Cardiac fibroblast (primary cell): ENCODE measurements at places on chromosomes 6 and 20.

DNA sequence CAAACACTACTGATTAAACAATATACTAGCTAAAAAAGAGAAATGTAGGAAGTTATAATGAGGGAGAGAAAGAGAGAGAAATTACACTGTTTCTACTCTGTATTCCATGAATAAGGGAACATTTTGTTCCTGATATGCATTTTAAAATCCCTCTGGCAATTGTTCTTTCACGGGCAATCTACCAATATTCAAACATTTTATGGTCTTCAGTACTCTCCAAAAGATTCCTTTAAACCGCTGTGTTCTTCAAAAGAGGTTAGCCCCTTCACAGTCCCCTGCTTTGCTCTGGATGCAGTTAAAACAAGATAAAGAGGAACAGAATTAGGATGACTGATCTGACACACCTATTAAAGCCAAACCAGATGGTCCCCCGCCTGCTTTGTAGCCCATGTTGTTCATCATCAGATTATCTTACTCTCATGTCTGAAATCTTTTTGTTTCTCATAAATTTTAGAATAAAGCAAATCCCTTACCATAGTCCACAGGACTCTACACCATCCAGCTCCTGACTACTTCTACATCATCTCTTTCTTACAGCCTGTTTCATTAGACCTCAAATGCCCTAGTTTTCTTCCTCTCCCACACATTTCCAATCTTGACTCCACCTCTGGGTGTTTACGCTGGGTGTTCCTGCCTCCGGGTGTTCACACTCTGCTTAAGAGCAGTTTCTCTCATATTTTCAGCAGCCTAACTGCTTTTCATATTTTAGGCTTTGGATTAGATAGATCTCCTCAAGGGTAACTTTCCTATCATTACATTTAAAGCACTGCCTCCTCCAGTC is 399.7 kb downstream of the COL12A1 start:
- peak; percentile 20 for DNase-seq

GRCh38 chr6:70652216-70652615 is 15.5 kb upstream of the SMAP1 start:
- no peak for DNase-seq

DNA sequence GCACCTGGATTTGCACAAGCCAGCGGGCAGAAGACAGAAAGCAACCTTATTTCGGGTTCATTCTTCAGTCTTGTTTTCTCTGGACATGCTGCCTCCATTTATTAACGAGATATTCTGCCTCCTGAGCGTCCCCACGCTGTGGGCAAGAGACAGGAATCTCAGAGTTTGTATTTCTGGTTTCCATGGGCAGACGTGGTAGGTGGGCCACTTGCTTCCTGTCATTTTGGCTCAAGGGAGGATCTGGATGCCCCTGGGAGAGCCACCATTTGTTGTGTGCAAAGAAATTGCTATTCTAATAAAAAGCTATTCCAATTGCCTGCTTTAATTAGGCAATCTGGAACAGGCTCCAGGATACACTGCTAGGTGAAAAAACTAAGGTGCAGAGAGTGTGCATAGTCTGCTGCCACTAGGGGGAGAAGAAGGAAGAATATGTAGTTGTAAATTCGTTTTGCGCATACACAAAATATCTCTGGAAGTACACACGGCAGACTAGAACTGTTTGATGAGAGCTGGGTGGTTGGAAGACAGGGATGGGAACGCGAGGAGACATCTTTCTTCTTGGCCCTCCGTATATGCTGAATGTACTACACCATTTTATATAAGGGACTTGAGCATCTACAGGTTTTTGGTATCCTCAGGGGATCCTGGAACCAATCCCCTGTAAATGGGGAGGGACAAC is 30.1 kb upstream of the SLC16A10 start:
- peak; percentile 67 for DNase-seq

- DNase-seq = peak; percentile 65
Measured at GRCh38 chr20:5612581-5613301, 137.5 kb upstream of the SHLD1 start.
